Stimulated activated CD4-positive, alpha-beta T cell treated with anti-CD3 and anti-CD28 coated beads, Interleukin-1b, Interleukin-23, amount 100 ng/mL, for 1 hour (primary cell): ENCODE measurements at places on chromosomes 4 and X.

- DNase-seq: no peak
Observed at GRCh38 chr4:112058433-112058832, 86.8 kb upstream of the FAM241A start.

DNA sequence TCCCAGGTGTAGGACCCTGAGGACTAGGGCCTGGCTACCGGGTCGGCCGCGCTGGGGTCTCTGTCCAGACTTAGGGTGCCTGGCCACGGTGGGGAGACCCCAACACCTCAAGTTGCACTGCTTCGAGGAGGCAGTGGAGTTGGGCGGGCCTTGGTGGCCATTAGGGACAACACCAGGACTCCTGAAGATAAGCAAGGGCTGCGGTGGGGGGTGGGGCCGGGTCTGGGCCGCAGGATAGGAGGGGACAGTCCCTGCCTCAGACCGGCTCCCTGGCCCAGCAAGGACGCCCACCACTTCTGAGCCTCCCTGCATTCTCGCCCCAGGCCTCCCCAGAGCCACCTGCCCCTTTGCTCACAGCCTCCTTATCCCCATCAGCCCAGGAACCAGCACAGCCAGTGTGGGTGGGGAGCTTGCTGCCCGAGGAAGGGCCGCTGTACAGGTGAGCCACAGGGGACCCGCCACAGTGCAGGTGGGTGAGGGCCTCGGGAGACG, 5.5 kb upstream of the MXD4 start:
- no peak for DNase-seq

GRCh38 chrX:39957816-39958566, 139.8 kb downstream of the BCOR start:
- DNase-seq: no peak

DNA sequence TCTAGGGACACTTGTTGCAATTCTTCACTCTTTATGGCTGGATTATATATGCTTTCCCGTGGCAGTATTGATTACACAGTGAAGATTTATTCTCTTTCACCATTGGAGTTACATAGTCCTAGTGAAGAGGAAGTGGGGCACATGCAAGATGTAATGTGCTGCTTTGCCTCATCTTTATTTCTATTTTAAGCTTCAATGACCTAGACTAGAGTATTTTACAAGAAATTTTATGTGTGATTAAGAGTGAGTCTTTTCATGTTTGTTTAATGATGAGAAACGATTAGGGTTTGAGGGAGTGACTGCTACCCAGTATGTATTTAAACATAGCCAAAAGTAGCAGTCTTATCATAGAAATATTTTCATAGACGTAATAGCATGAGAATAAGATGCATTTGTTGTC, 30.8 kb downstream of the DIAPH2 start:
- DNase-seq: no peak

DNA sequence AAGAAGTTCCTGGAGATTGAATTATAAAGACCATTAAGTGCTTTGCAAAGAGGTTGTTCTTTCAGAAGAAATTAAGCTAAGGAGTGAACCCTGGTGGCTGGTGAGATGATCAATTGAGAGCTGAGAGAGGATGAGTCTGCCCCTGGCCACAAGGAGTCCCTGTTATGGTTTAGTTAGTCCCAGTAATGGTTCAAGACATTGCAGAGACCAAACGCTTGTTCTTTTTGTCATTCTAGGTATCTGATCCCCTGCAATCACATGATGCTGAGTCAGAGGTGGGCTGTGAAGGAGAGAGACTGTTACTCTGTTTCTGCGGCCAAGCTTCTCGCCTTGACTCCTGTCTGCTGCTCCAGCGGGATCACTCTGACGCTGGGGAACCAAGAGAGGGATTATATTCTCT, 114.5 kb downstream of the GATB start:
- no peak for DNase-seq

GRCh38 chr4:43607827-43608461, 715.4 kb downstream of the GRXCR1 start:
- DNase-seq: no peak

DNA sequence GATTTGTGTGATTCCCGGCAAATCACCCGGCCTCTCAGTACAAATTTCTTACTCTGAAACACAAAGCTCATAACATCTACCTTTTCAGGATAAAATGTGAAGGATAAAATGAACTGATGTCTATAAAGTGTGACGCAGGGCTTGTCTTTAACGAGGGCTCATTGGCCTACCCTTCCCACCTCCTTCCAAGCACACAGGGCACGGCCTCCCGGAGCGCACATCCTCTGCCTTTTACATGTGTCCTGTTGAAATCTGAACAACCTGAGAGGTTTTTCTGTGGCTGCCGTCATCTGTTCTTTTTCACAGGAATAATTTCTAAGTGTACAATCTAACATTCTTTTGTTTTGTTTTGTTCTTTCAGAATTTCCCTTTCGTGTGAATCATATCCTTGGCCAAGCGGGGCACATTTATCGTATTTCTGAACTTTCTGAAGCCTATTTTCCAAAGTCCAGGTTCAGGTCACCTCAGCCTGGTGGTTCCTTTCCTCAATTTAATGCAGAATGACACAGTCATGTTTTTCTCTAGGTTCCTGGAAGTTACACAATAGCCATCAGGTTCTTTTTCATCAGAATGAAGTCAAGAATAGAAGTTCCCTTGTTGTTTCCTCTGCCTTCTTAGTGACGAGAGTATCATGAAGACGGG, 53.1 kb upstream of the SPRY1 start:
- DNase-seq: no peak

DNA sequence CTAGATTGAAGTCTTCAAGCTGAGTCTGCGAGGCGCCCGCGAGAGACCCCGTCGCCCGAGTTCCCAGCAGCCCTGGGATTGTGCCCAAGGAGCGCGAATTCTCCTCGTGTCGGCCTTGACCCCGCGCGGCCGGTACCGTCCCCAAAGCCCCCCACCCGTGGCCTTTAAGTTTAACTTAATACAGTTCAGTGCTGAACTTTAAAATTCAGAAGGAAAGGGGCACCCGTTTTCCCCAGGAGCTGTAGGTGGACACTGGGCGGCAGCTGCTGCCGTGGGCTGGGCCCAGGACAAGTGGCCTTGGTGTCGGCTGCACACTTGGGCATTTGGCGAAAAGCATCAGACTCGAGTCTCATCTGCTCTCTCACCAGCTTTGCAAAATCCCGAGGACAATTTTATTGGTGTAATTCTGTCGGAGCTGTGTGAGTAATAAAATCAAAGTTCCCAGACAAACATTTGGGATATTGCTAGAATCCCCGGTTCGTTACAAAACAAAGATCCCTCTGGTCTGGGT, 634 bp downstream of the CWH43 start:
- no peak for DNase-seq

GRCh38 chr4:149765630-149766029, 50.0 kb downstream of the IQCM start:
- DNase-seq: no peak

GRCh38 chr4:146029939-146030710, 91.5 kb upstream of the ZNF827 start:
- DNase-seq: no peak

DNA sequence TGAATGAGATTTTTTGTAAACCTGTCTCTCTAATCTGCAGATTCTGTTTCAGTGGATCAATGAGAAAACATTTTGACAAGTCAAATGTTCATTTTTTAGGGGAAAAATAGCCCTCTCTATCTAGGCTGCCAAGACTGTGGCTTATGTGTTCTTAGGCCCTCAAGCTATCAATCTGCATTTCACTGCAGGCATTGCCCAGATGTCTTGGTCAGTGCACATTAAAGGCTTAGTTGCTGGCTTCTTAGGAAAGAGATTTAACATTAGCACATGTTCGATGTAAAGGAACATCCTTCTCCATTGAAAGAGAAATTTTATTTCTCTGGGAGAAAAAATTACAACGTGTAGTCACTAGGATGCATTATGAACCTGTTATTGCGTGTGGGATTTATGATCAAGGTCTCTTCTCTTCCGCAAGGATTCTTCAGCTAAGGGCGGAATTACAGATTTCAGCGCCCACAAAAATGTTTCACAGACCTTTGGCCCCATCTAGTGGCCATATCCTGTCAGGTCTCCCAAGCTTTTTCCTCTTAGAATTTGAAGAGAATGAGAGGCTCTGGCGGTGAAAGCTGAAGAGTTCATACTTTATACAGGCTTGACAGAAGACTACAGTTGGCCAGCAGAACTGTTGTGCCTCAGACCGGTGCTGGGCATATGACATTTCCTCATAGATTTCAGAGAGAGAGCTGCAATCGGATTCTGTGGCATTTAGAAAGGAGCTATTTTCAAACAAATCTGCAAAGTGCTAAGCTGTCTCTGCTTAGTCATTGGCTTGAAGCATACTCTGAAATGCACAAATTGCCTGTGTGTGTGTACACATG, 144.6 kb upstream of the NOCT start:
- peak; percentile 5 for DNase-seq

- no peak for DNase-seq
Observed at GRCh38 chrX:47456080-47456479, 26.9 kb downstream of the ZNF41 start.
